ENCODE measurements at places on chromosomes 3 and 15.

GRCh38 chr3:8665407-8665896, 20.9 kb upstream of the SSUH2 start:
- no peak for DNase-seq

- DNase-seq = no peak
Observed at GRCh38 chr3:103644450-103644849, 1209.6 kb downstream of the ZPLD1 start.

DNA sequence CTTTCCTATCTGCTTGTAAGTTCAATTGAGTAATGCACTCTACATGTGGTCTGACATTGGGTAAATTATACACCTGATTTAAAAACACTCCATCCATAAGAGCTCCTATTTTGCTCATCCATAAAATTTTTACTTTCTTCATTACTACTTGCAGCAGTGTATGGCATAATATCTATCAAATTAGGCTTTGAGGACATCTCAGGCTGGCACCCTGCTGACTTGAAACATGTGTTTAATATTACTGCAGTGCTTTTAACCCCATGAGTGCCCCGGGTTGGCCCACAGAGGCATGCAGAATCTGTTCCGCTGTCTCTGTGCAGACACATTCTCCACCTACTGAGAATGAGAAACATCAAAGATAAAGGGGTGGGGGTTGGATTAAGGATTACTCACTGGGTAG, 249.9 kb upstream of the DNAJC19 start:
- no peak for DNase-seq

DNA sequence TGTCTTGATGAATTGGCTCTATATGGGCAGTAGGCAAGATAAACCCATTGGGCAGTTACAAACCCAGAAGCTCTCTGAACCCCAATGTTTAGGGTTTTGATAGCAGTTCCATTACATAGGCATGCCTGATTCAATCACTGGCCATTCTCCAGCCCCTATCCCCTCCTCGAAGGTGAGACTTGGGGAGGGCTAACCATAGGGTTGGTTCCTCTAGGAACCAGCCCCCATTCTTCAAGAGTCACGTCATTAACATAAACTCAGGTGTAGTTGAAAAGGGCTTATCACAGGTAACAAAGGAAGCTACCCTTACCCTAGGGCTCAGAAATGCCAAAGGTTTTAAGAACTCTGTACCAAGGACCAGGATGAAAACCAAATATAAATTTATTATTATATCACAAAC, 353.1 kb downstream of the ERC2 start:
- no peak for DNase-seq

DNA sequence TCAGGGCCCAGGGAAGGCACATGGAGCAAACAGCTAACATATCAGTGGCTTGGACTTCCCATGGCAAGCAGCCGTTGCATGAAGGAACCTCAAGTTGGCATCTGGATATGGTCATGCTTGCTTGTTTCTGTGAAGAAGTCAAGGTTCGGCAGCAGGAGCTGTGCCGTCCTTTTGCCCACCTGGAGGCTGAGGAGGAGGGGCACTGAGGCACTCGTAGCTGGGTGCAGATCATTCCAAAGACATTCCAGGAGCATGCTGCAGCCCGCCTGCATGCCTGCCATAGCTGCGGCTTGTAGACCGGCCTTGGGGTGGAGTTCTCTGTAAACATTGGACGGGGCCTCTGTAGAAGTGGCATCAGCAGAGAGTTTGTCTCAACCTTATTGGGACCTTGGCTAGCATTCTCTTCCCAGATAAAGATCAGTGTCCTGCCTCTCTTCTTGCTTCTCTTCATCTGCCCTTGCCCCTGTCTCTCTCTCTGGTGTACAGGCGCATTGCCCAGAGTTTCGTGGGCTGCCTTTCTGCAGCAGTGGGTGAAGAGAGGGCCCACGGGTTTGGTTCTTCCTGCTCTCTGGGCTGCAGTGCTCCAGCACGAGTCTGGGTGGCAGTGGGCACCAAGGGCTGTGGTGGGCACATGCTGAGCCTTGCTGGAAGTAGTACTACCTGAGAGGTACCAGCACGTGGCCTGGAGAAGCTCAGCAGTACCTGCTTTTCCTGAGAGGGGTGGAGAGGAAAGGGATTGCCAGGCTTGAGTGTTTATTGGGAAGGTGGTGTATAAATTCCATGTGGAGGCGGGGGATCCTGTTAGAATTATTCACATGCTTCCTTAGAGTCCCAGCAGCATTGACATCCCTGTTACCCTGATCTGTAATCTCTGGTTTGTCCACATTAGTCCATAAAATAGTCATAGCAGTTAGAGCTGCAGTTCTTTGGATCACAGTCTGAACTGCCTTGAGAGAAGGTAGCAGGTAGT, 49.4 kb downstream of the CHCHD6 start:
- DNase-seq = no peak

DNA sequence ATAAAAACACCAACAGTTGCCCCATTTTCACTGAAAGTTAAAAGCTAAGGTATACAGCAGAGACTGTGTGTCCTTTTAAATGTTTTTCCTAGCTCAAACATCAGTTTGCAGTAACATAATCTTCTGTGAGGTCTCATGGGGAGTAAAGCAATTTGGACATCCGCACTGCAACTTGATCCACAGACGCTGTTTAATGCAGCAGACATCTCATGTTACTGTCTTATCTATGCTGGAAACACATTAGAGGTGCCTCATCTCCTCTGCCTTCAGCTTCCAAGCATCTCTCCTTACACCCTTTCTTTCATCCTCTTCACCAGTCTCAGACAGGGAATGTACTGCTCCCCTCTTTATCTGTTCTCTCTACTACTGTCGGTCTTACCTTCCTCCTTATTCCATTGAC, 53.7 kb upstream of the ATP11B start:
- peak; percentile 59 for DNase-seq

GRCh38 chr3:129556890-129557547, 14.0 kb downstream of the H1-8 start:
- no peak for DNase-seq
